ENCODE measurements at places on chromosomes 16 and 17.

GRCh38 chr17:74499992-74500391 lies 31.3 kb downstream of the CD300LB start:
- no peak for DNase-seq

DNA sequence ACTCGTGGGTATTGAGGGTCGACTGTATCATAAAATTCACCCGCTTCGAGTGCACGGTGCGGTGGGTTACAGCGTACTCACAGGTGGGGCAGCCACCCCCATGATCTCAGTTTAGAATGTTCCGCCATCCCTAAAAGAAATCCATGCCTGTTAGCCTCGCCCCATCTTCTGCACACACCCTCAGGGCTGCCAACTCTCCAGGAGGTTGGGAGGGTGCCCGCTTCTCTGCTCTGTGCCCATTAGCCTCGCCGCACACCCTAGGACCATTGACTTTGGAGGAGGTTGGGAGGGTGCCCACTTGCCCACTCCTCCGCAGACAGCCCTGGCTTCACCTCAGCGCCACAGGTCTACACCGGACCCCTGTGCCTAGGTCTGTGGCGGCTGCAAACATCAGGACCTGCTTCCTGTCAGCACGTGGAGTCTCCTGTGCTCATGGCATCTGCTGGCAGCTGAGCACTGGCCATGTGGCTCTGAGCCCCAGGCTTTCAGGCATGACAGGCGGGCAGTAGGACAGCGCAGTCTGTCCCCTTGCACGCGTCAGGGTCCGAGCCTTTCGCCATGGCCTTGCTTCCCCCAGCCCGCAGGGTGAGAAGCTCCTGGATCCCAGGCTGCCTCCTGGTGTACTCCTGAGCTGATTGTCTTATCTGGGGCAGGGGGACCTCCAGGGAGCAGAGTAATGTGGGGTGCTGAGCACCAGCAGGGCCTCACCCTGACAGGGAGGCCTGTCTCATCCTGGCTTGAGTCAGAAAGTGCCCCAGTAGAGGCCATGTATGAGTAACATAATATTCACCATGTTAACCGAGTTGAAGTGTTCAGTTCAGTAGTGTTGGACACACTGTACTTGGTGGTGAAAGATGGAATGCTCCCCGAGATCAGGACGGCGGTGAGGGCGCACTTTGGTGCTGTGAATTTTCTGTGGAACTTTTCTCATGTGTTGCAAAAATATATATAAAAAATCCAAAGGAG lies 21.9 kb downstream of the NME3 start:
- no peak for DNase-seq

GRCh38 chr16:57091200-57091974 lies 996 bp upstream of the CPNE2 start:
- no peak for DNase-seq

GRCh38 chr16:73129455-73129854 lies 81.5 kb upstream of the ZFHX3 start:
- no peak for DNase-seq

All from NCI-H187 (cell line).